ENCODE measurements at places on chromosomes 2 and 18.
A peak's percentile ranks its signal among the peaks of the same experiment; 100 is the strongest.

DNA sequence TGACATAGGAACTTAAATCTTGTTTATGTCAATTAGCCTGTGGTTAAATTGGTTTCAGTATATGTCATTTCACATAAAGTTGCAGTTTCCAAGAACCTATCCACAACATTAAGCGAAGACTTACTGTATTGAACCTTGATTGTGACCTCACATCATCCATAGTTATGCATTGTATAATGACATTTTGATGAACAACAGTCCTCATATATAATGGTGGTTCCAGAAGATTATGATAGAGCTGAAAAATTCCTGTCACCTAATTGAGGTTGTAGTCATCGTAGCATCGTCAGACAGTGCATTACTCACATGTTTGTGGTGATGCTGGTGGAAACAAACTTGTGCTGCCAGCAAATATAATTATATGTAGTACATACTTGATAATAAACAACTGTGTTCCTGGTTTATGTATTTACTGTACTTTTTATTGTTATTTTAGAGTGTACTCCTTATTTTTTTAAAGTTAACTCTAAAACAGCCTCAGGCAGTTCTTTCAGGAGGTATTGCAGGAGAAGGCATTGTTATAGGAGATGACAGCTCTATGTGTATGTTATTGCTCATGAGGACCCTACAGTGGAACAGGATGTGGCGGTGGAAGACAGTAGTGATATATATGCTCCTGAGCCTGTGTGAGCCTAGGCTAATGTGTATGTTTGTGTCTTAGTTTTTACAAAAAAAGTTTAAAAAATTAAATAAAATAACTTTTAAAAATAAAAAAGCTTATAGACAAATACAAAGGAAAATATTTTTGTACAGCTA is 56.6 kb downstream of the UBE2E3 start:
- DNase-seq, result peak; percentile 76

GRCh38 chr2:166278856-166279255 is 96.9 kb downstream of the SCN9A start:
- no peak for DNase-seq

DNA sequence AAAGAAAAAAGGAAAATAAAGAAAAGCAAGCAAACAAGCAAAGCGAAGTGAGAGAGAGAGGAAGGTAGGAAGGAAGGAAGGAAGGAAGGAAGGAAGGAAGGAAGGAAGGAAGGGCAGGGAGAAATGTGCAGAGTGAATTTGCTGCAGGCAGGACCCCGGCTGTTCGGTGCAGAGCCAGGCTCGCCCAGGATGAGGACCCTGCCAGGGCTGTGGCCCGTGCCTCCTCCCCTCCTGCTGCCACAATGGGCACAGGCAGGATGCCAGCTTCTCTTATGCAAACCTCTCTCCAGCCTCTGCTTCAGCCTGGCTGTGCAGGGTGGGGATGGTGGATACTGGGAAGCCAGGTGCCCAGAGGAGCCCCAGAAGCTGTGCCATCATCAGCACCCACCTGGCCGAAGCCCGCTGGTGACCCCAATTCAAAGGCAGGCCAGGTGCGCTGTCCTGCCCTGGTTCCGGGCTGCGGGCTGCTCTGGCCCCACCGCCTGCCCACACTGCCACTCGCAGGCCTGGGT is 3.2 kb downstream of the GPR17 start:
- DNase-seq, result no peak

DNA sequence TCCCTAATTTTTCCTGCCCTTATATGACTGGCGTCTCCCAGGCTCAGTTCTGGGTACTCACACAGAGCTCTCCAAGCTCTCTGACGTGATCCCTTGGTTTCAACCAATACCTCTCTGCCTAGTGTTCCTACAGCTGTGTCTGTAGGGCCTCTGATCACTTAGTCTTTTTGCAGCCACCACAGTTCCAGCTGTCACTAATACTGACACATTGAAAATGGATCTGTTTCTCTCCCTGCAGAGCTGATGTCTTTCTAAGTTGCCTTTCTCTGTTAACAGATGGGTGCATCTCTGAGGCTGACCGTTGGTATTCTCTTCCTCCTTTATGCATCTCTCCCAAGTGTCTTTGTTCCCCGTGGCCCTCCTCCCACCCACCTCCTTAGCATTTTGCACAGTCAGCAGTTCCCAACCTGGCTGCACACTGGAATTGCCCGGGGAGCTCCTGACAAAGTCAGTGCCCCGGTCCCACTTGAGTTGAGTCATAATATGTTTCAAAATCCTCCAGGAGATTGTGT is 62.5 kb downstream of the CERS6 start:
- DNase-seq, result peak; percentile 44

GRCh38 chr2:199309411-199309810 is 148.3 kb downstream of the SATB2 start:
- no peak for DNase-seq

DNA sequence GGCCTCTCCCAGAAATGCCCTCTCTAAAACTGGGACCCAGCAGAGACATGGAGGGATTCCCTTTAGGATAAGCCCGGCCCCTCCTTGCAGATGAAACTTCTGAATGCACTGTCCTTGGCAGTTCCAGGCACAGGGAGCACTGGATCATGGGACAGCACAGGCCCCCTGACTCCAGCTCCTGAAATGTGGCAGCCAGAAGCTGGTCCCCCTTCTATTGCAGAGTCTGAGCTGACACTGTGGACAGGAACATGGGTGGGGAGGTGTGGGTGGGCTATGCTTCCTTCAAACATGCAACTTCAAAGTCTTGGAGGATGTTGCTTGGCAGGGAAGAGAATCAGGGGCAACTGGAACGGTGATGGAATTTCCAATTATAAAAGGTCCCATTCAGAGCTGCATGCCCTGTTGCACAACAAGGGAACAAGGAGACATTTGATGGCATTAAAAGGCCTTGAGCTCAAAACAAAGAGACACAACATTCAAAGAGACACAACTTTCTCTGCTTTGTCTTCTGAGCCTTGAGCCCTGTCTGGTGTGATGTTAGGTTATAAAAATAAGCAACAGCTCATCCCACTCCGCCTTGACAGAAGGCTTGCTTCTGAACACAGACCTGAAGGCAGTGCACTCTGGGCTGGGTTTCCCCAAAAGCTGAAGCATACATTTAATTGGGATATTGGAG is 239.0 kb downstream of the OSR1 start:
- DNase-seq, result no peak

- no peak for DNase-seq
These were observed 239.8 kb downstream of the HAUS1 start for GRCh38 chr18:46343931-46344372.

DNA sequence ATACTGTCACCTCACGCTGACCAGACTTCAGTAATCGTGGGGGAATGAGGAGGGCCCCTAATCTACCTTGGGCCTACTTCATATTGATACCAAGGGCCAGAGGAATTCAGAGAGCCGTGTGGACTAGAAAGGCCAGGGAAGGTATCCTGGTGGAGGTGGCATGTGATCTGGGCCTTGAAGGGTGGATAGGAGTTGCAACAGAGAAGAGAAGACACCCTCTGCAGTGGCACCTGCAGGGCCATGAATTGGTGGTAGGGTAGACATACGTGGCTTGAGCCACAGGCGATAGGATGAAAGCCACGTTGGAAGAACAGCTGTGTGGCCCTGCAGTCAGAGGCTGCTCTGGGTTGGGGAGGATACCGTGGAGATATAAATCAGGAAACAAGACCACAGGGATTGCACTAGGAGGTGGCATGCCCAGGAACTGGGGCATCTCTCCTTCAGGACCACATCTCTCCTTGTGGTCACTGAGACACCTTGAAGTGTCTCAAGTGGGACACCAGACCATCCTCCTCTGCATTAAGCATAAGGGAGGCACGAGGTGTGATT is 141.4 kb downstream of the CYP26B1 start:
- DNase-seq, result no peak

DNA sequence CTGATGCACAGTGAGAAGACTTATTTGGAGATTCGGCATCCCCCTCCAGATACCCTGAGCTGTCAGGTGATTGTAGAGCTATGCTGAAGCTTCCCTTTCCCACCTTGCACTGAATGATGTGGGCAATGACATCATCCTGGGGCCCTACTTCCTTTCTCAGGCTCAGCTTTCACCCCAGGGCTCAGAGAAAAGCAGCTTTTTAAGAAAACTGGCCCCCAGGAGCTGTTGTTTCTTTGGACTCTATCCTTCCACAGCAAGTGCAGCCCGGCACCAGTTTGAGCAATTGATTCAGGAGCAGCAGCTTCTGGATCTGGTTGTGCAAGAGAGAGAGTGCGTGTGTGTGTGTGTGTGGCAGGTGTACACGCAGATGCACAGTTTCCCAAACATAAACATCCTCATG is 251.3 kb downstream of the ANAPC1 start:
- DNase-seq, result peak; percentile 54

Measured in fibroblast of pulmonary artery (primary cell).